CD8-positive, alpha-beta memory T cell (primary cell): ENCODE measurements at places on chromosomes 7 and 10. TPM values are rescaled to one million over a fixed set of nuclear protein-coding genes. Genes with fewer than 3 reads are reported as not detected.

STEAP1B gene
- not detected for total RNA-seq

OPN1SW gene
- total RNA-seq: not detected

LCOR gene
- total RNA-seq: 26.1 TPM

PDGFA gene
- 11.6 TPM for total RNA-seq

OAT gene
- total RNA-seq: 46.8 TPM

ARHGAP22 gene
- total RNA-seq: not detected

- DNase-seq: no peak
Measured at GRCh38 chr10:48592346-48592745, 12.5 kb downstream of the ARHGAP22 start.

DNA sequence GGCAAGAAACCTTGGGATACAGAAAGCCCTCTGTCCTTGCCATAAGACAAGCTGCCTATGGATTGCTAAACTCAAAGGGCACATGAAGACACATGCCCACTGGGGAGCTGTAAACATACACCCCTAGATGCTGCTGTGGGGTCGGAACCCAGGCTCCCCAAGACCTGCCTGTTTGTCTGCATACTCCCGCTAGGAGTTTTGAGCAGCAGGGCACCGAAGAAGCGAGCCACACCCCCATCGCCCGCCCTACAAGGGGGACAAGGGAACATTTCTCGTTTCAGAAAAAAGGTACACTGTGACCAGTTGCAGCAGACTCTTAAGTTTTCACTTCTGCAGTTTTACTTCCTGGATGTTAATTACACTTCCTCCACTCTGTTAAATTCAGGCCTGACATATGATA is 680.2 kb upstream of the GHITM start:
- no peak for DNase-seq

DNA sequence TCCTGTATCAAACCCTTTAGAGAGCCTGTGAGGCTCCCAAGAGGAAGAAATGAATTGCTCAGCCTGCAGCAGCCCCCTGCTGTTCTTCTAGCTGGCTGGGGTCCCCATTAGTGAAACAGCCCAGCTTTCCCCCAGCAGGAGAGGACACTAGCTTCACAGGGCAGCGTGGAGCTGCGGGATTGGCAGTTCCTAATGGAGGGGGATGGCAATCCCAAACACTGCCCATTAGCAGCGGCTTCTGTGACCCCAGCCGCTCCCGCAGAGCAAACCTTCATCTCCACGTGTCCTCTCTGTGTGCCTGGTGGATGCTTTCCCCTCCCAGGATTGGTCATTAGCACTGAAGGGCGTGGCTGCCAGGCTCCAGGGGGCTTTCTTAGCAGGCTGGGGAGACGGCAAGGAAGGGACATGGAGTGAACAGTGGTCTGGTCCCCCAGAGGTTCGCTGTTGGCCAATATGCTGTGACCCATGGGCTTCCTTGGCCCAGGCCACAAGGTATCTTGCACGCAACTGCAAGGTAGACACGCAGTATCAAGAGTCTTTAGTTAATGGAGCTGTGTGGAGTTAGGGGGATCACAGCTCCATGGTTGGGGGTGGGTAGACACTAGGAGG is 322.5 kb upstream of the ZMIZ1 start:
- no peak for DNase-seq

DNA sequence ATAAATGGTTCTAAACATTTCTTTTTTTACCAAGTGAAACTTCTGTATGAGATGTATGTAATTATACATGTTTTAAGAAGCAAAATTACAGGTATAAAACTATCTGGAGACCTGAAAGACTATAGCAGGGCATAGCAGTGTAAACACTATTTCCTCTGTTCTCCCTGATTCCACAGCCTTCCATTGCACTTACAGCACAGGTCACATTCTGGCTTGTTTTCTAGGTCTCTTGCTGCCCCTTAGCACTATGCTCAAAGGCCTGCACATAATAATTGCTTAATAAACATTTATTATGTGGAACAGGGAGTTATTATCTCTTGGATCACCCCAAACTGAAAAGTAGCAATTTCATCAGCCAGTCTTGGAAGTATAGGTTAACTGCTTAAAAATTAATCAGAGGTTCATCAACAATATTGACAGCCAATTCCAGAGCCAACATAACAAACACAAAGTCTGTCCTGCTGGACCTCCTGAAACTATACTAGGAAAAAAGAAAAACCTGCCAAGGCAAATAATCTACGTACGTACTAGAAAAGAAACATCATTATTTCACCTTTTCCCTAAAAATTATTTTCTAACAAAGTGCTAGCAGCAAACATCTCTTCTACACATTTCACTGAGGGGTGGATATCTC is 43.2 kb downstream of the PANK1 start:
- DNase-seq: no peak

DNA sequence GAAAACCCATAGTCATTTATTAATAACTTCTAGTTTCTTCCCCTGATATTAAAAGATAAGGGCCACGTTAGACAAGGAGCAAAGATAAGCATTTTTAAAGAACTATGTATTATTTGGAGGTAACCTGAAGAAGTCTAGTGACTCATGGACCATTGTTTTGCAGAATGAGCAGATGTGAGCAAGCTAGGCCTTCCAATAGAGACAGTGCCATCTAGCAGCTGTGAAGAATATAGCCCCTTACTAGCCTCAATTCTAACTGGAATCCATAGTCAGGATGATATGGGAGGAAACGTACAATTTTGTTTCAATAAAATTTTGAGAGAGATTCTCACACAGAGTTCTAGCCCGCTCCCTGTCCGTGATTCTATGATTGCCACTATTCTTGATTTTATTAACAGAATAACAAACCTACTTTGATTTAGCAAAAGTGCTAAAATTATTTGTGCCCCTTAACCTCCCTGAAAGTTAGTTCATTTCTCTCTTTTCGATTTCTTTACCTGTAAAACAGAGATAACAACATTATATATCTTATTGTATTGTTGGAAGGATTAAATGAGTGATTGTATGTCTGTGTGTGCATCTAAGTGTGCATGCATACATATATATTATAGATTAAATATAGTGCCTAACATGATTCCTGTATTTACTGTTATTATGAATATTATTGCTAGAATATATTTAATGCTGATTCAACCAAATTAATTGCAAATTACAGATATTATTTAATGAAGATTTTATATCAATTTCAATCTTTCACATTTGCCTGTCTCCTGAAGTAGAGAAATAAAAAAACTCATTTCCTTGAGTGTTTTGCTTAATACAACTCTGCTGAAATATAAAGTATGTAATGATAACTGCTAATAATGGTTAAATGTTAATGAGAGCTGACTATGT is 22.7 kb downstream of the FAM237B start:
- no peak for DNase-seq

DNA sequence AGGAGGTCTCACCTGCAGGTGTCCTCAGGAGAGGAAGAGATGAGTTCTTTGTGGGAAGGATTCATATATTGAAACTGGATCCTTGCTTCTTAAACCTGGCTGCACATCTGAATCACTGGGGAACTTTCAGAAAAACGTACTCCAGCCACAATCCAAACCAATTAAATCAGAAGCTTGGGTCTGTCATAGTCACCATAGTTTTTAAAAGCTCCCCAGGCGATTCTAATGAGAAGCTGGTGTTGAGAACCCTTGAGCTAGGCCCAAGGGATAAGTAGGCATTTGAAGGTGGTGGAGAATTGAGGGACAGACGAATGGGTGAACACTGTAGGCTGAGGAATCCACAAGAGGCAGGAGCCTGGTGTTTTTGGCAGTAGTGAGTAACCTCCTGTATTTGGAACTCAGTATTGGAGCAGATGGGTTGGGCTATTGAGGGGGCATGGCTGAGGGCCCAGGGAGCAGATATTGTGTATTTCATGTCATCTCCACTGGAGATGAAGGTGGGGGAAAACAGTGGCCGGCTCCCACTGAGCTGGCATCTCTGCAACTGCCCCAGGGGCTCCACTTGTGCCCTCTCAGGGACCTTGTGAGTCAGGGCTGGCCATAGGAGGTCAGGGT is 14.5 kb downstream of the ADCYAP1R1 start:
- no peak for DNase-seq

DNA sequence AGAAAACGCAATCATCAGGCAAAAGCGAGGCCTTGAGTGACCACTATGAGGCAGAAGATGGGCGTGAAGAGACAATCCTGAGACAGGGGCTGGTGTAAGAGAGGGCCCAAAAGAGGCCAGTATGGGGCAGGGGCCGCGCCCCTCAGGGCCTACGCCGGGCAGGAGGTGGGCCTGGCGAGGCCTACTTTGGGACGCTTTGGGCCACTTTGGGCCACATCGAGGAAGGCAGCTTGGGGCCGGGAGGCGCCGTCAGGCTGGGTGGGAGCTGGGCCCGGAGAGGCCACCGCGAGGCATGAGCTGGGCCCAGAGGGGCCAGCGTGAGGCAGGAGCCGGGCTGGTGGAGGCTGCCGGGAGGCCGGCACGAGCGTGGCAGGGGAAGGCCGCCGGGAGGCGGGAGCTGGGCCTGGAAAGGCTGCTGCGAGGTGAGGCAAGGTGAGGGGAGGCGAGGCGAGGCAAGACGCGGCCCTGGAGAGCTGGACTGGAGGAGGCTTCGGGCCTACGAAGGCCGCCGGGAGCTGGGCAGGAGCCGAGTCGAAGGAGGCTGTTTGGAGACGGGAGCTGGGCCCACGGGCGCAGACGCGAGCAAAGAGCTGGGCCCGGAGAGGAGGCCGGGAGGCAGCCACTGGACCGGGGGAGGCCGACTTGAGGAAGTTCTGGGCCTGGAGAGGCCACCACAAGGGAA is 171.3 kb downstream of the TPST1 start:
- DNase-seq: no peak

- DNase-seq: no peak
Measured at GRCh38 chr10:99233000-99233688, 2.5 kb downstream of the HPSE2 start.

DNA sequence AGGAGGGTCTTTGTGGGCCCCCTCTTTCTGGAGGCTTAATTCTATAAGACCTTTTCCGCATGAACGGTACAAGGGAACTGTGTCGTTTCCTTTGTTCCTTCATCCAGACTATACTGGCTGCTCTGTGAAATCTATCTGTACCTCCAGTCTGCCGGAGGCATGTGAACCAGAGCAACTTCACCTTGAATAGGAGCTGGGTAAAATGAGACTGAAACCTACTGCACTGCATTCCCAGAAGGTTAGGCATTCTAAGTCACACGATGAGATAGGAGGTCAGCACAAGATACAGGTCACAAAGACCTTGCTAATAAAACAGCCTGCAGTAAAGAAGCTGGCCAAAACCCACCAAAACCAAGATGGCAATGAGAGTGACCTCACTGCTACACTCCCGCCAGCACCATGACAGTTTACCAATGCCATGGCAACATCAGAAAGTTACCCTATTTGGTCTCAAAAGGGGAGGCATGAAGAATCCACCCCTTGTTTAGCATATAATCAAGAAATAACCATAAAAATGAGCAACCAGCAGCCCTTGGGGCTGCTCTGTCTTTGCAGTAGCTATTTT is 36.8 kb upstream of the INPP5F start:
- DNase-seq: no peak

GRCh38 chr10:77392236-77392721 is 245.3 kb downstream of the KCNMA1 start:
- DNase-seq: no peak

- no peak for DNase-seq
Measured at GRCh38 chr10:33617381-33618080, 283.1 kb upstream of the NRP1 start.

GRCh38 chr7:88057655-88058054 is 123.6 kb downstream of the ADAM22 start:
- DNase-seq: no peak

DNA sequence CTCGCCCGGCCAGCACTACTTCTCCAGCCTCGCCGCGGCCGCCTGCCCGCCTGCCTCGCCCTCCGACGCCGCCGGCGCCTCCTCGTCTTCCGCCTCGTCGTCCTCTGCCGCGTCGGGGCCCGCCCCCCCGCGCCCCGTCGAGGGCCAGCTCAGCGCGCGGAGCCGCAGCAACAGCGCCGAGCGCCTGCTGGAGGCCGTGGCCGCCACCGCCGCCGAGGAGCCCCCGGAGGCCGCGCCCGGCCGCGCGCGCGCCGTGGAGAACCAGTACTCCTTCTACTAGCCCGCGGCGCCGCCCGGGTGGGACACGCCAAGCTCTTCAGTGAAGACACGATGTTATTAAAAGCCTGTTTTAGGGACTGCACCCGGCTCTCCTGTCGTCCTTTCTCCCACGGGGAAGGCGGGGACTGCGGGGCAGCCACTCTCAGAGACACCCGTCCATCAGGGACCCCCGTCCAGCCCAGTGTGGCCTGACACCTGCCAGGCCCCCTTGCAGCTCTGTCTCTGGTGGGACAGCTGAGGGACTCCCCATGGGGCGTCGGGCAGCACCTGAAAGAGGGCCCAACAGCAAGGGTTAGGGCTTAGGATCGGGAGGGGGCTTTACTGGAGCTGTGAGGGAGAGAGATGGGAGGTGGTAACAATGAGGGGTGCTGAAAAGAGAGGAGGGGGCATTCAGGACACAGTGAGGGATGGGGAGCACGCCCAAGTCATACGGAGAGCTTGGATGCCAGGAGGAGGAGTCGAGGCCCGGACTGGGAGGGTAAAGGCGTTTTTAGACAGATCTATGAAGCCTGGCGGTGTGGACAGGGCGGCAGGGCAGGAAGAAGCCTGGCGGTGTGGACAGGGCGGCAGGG is 34.7 kb downstream of the SPDYE6 start:
- DNase-seq: no peak

DNA sequence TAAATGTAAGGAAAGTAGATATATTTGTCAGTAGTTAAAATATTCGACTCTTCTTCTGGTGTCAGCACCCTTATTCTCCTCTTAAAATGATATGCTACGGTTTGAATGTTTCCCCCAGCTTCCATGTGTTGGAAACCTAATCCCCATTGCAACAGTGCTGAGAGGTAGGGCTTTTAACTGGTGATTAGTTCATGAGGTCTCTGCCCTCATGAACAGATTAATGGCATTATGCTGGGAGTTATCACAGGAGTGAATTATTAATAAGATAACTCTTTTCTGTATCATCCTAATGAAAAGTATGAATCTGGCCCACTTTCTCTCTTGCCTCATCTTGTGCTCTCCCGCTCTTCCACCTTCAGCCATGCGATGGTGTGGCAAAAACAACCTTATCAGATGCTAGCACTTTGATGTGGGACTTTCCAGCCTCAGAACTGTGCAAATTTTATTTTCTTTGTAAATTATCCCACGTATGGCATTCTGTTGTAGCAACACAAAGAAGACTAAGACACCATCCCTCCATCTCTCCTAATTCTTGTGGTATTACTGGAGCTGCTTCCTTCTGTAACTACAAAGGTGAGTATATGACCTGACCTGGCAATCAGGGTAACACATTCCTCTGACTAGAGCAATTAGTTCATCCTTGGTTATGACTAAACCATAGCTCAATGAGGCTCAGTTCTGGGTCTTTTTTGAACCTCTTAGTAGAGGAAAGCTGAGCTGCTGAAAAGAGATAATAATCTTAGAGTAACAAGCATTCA is 171.1 kb upstream of the TMEM196 start:
- DNase-seq: no peak

GRCh38 chr10:86363184-86363832 is 3.3 kb downstream of the GRID1 start:
- DNase-seq: no peak

GRCh38 chr7:1460821-1461645 is 1.8 kb upstream of the MICALL2 start:
- DNase-seq: no peak

GRCh38 chr7:93981480-93981874 is 22.7 kb downstream of the BET1 start:
- DNase-seq: no peak
